ENCODE measurements at places on chromosomes 3 and 15.

GRCh38 chr15:45449916-45450867 lies 71.8 kb upstream of the GATM start:
- DNase-seq: no peak

GRCh38 chr15:20367093-20367492 lies 174.5 kb downstream of the GOLGA6L6 start:
- DNase-seq: no peak

DNA sequence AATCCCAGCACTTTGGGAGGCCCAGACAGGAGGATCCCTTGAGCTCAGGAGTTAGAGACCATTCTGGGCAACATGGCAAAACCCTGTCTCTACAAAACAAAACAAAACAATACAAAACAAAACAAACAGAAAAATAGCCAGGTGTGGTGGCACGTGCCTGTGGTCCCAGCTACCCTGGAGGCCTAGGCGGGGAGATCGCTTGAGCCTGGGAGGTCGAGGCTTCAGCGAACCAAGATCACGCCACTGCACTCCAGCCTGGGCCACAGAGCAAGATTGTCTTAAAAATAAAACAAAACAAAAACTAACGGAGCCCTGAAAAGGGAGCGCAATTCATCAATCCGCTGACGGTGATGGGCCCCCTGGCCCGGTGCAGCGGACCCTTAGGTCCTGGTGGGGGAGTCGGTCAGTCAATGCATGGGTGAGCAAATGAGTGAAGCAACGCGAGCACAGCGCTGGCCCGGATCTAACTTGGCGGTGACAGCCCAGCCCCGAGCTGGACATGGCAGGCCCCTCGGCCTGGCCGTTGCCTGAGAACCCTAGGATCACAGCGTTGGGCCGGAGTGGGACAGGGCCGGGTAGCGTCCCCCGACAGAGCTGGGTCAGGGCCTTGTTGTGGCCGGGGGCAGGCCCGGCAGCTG lies 52.4 kb upstream of the BLM start:
- no peak for DNase-seq

DNA sequence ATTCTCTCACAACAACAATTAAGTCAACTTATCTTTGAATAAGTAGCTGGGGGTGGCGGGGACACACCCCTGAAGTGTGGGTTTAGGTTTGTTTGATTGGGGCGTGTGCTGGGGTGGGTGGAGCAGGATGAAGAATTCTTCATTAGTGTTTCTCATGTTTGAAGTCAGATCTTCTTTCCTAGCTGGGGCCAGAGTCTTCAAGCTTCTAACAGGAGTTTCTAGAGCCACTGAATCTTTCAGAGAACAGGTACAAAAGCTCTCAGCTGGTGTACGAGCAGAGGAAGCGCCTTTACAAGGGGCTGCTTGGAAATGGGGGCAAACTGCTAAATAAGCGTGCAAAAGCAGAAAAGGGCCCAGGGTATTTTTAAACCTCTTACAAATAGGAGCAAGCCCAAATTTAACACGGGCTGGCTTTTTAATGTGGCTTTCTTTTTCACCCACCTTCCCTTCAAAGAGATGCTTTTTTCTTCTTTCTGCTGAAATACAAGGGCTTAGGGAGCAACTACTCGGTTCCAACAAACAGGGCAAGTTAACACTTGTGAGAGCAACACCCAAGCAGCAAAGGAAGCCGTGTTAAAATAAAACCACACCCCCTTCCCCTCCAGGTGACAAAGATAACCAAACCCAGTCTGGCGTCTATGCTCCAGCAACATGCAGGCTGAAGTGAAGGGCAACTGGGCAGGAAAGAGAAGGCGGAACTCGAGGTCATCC lies 86.9 kb upstream of the RASGRP1 start:
- DNase-seq: no peak

GRCh38 chr15:95470997-95471689 lies 859.4 kb upstream of the NR2F2 start:
- DNase-seq: no peak

DNA sequence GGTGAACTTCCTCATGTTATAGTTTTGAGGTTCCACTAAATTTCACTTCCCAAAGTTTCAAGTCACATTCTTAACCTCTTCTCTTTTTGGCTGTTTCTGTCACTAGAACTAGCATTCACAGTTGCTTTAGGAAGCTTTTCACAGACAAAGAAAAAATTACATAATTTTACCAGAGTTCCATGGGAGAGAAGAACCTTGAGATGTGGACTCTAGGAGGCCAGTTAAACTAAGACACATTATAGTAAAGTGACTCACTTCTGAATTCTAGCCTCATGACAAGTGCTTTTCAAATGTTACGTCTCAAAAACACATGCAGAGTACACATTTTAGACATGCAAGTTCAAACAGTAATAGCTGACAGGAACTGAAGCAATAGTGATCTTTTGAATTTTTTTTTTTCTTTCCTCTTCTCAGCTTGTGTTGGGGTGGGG lies 39.9 kb upstream of the LRTM1 start:
- no peak for DNase-seq

DNA sequence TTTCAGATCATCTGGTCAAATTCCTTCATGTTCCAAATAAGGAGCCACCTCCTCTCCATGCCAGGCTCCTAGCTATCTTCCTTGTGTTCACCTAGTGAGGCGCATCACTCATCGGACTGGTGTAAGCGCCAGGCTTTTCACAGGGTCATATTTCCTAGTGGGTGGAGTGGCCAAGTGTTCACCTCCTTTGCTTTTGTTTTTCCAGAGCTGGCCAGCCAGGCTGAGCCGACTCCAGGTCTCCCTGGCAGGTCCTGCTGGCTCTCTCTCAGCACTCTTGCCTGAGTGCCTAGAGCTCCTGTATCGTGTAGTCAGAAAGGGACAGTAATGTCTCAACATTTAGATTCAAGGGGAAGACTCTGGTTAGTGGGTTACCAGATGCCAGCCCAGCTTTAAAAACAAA lies 31.0 kb downstream of the HEG1 start:
- no peak for DNase-seq
